ENCODE measurements at places on chromosomes 1 and 21.

DNA sequence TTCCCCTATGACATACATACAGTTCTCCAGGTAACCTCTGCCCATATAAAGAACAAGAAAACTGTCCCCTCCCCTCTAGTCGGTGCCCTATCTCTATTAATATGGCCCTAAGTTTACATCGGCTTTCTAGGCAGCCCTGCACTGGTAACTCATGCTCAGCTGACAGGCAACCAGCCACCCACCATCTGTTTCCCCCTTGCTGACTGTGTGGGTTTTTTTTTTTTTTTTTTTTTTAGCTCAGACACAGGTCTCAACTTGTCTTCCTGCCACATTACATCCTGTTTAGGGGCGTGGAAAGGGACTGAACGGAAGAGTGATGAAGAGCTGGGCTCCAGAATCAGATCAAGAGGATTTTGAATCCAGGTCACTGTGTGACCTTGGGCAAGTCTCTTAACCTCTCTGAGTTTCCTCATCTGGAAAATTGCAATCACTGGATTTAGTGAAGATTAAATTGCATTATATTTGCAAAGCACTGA lies 14.0 kb downstream of the LAPTM5 start:
- no peak for DNase-seq

DNA sequence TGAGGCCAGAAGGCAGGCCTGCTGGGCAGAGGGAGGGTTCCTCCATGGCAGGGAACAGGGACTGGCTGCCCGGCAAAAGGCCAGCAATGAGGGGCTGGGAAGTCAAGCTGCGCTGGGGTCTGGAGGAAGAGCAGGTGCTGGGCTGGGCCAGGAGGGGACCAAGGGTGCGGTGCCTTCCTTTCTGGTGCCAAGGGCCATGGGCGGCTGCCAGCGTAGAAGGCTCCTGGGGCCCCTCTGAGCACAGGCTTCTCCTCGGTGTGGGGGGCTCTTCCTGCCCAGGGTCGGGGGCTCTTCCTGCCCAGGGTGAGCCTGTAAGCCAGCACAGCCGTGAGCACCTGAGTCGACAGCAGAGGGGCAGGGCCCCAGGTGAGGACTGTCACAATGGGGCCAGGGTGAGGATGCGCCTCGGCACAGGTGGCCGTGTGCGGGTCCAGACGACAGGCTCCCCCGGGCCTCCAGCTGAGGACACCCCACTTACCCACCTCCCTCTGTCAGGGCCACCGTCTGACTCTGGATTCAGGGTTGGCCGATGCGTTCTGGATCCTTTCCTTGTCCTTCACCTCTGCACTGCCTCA lies 10.7 kb upstream of the DNMT3L start:
- DNase-seq: no peak

DNA sequence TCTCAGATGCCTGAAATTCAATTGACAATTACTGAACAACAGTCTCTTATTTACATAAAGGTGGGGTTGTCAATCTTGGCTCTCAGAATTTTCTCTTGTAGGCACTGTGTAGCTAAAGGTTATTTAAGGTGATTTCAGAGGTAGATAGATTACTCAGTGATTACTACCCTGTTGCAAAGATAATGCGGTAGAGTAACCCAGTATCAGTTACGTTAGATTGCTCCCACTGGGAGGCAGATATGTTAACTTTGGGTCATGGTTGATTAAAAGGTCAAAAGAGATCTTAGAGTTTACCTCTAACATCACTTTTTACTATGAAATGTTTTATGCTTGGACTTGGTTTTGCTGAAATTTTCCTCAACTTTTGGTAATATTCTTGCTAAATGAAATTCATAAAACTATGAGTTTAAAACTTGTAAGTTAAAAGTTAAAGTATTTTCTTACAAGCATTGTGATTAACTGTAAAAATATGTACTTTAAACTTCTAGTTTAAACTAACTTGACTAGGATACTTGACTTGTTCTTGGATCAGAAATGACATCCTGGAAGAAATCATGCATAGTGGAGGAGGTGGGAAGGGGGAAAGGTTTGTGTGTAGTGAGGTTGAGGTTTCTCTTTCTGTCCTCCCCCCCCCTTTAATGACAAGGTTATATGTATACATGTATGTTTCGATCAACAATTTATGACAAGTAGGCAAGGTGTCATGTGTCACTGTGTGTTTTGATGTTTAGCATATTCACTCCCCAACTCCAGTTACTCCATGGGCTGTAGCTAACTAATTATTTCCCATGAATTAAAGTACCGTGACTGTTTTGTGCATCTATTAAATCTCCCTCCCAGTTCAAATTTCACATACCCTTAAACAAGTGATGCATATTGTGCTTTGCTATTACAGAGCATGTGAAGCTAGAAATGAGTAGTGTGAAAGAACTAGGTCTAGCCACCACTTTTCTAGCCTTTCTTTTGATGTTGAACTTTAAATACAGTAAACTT lies 2.9 kb downstream of the LAMC1 start:
- no peak for DNase-seq

DNA sequence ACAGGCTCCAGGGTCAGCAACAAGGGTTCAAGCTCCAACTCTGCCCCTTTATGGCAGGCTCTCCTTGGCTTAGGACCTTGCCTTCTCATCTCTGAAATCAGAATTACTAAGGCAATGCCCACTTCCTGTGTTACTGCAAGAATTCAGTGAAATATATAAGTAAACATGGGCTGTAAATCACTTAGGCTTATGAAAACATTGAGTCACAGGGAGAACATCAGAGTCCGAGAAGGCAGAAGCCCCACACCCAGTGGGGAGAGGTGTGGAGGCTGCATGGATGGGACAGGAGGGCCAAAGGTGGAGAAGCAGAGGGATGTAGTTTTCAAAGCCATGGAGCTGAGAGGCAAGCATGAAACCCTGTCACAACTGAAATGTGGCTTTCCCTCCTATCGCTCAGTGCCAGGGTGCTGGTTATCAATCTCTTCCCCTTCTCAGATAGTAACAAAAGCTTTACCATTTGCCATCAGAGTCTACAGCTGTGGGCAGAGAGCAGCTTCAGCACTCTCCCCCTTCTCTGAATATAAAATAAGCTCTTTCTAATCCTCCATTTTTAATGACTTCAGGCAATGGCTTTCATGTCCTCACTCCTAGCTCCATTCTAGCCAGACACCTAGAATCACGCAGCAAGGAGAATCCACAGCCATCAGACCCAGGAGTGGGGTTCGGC lies 3.4 kb downstream of the RGS8 start:
- no peak for DNase-seq

Measured in stimulated activated CD4-positive, alpha-beta T cell treated with anti-CD3 and anti-CD28 coated beads, Interleukin-1b, Interleukin-23, amount 100 ng/mL, for 1 hour (primary cell).